ENCODE measurements at places on chromosomes 5 and 9. TPM values are rescaled to one million over a fixed set of nuclear protein-coding genes. Genes with fewer than 3 reads are reported as not detected.

DNA sequence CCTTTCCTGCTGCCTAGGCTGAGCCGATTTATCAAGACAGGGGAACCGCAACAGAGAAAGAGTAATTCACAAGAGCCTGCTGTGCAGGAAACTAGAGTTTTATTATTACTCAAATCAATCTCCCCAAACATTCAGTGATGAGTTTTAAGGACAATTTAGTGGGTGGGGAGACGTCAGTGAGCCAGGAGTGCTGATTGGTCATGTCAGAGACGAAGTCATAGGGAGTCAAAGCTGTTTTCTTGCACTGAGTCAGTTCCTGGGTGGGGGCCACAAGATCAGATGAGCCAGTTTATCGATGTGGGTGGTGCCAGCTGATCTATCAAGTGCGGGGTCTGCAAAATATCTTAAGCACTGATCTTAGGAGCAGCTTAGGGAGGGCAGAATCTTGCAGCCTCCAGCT is 19.0 kb downstream of the SNX24 start:
- no peak for DNase-seq

C1QTNF3 gene
- polyA plus RNA-seq, result 0.26 TPM

CATSPER3 gene
- 0.62 TPM for polyA plus RNA-seq

LIFR gene
- polyA plus RNA-seq, result 3.8 TPM

RNF224 gene
- 0.04 TPM for polyA plus RNA-seq
